Stimulated activated CD4-positive, alpha-beta T cell treated with anti-CD3 and anti-CD28 coated beads, Interleukin-4, amount 100 ng/mL, for 4 hours (primary cell): ENCODE measurements at places on chromosomes 16 and 17.

DNA sequence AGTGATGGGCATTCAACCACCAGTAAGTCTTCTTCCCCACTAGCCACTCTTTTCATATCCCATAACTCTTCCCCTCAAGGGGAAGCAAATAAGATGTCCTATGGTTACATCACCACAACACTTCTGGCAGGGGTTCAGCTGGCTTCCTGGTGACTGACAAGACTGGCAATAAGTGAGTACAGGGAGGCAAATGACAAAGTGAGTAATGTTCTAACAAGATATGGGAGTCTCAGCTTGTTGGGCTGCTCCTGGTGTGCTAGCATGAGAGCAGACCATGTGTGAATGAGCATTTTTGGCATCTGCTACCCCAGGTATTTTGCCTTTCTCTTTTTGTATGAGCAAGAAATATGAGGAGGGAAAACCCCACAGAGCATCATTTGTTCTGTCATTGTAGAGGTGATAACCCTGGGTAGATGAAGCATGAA lies 9.9 kb downstream of the TMIGD1 start:
- DNase-seq, result peak; percentile 43

- DNase-seq, result no peak
Measured at GRCh38 chr17:81428121-81428515, 32.9 kb downstream of the BAHCC1 start.

- DNase-seq, result no peak
Measured at GRCh38 chr16:56795011-56795410, 65.1 kb downstream of the NUP93 start.

GRCh38 chr17:65131946-65132345 lies 5.2 kb upstream of the RGS9 start:
- DNase-seq, result no peak

GRCh38 chr16:81711657-81712319 lies 67.3 kb upstream of the PLCG2 start:
- no peak for DNase-seq

- peak; percentile 48 for DNase-seq
Measured at GRCh38 chr17:58587713-58588117, 73.3 kb upstream of the MTMR4 start.

GRCh38 chr16:56315955-56316354 lies 109.4 kb downstream of the AMFR start:
- DNase-seq, result no peak

DNA sequence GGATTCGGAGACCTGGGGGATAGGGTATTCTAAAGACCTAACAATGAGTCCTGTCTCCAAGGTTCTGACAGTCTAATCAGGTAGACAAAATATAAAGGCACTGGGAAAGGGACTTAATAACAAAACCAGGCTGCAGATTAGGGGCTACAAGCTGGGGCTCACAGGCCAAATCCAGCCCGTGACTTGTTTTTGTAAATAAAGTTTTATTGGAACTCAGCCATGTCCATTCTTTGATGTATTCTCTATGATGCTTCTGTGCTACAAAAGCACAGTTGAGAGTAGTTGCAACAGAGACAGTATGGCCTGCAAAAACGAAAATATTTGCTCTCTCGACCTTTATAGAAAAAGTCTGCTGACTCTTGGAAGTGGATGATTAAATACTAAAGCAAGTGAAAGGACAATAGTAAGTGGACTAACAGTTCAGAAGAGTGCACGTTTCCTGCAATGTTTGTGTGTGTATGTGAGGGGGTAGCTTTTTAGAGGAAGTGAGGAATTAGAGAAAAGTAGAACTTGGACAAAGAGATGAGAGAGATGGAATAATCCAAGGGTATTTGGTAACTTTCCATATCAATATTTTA lies 115.4 kb upstream of the ZFHX3 start:
- no peak for DNase-seq

GRCh38 chr17:7837408-7838088 lies 3.5 kb downstream of the KDM6B start:
- no peak for DNase-seq

GRCh38 chr16:4232541-4233386 lies 9.1 kb downstream of the SRL start:
- DNase-seq, result no peak

GRCh38 chr16:15571557-15571956 lies 71.4 kb downstream of the MARF1 start:
- no peak for DNase-seq

DNA sequence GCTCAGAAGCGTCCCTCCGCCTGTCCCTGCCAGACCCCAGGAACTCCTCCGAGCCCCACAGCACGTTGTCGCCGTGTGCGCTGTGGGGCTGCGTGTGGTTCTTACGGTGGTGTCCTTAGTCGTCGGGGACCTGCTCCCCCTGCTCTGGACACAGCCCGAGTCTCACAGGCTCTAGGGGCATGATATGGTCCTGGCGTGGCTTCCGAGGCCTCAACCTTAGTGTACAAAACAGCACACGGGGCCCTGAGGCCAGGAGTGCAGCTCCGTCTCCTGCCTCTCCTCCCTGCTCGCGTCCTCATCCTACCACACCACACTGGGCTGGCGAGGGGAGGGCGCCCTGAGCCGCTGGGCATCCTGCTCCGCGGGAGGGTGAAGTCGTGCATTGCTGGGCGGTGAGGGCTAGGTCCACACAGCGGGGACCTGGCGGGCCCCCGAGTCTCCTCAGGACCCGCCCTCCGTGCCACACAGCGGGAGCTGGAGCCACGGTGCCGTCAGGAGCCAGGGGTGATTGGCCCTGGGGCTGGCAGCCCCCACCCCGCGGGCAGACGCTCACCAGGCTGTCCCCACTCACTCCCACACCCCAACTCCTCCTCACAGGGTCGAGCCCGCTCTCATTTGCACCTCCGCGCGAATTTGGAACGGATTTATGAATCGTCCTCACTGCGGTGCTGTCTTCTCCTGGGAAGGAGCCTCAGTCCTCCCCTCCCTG lies 1.2 kb upstream of the MAFG start:
- no peak for DNase-seq
